ENCODE measurements at places on chromosomes 7 and 10.

DNA sequence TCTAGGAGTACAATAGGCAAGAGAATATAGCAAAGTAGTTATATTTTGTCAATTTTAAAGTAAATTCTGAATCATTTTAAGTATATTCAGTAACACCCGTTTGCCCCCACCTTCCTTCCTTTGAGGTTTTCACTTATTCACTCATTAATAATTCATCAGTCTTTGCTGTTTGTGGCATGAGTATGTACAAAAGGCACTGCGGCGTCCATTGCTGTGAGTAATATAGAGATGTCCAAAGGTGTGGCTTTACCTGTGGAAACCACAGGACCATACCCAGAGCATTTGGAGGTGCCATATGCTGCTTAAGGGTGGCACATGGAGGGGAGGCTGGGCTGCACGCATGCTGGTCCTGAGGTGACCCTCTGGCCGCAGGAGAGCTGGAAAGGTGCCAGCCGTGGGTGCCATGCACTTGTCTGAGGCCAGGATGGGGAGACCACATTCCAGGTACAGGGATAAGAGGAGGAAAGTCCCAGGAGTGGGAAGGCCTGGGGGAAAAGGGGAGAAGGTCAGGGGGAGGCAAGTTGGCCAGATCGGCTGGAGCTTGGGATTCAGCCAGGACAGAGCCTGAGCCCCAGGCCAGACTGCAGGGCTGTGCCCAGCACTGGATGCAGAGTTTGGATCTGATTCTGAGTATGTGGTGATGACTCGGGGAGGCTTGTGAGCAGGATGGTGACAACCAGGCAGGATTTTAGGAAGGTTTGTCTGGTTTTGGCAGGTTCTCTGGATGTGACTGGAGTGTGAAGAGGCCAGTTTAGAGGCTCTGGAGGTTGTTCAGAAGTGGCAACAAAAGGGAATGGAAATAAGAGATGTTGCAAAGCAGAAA is 223.4 kb downstream of the MGMT start:
- DNase-seq = no peak

GRCh38 chr7:101527844-101528667 is 101.0 kb downstream of the MYL10 start:
- DNase-seq = no peak

DNA sequence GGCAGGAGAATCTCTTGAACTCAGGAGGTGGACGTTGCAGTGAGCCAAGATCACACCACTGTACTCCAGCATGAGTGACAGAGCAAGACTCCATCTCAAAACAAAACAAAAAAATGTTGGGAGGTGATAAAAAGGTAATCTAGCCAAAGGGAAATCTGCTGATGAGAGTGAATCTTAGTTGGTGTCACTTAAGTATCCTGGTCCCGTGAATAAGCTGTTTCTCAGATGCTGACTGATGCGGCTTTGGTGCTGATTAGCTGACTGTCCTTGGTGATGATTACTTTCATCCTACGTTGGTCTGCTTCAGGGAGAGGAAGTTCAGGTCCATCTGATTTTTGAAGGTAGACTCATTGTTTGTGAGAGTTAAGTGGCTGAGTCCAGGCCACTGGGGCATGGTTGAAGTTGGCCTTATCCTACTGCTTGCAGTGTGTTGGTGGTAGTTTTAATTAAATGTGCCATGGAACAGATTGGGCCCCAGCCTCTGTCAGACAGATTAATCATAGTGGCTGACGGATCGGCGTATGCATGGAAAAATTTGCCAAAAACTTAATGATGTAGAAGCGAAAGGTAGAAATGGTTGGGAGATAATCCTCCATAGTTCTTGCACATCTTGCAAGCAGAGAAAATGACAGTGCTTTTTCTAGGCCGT is 17.4 kb upstream of the TMEM236 start:
- no peak for DNase-seq

DNA sequence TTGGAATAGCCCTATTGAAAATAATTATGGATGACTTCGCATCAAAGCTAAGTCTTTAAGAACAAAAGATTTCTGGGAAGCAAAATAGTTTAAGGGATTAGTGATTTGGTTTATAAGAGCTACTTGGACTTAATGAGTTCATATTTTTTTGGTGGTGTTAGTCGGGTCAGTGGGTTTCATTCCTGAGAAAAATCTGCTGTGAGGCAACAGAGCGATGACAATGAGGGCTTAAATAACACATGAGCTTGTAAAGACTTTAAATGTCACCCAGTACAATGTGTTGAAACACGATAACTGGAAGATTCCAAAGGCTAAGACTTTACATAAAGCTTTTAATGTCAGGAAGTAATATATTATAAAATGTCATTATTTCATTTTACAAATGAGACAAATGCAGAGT is 178.8 kb downstream of the ARL4A start:
- DNase-seq = no peak

DNA sequence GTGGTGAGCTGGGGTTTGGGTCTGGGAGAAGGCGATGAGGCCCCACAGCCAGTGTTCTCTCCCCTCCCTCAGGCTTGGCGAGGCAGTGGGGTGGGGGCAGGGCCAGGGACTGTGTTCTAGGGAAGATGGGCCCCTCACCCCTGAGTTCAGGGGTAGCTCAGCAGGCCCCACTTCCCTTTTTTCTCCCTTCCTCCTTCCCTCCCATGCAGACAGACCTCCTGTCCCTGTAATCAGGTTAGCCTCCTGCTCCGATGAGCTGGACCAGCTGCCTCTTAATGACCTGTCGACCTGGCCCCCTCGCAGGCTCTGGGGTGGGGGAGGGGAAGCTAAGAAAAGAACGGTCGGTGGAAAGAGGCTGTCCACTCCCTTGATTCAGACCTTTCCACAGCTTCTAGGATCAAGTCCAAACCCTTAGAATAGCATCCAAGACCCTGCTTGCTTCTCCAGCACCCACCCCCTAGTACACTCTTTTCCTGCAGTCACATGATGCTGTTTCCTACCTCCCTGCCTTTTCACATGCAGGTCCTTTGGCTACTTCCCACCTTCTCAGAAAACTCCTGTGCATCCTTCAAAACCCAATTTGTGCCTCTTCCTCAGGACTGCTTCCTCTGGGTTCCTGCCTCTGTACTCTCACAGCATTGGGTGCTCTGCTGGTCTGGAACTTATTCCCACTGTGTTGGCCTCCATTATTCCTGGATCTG is 64.1 kb downstream of the ZMIZ1 start:
- no peak for DNase-seq

DNA sequence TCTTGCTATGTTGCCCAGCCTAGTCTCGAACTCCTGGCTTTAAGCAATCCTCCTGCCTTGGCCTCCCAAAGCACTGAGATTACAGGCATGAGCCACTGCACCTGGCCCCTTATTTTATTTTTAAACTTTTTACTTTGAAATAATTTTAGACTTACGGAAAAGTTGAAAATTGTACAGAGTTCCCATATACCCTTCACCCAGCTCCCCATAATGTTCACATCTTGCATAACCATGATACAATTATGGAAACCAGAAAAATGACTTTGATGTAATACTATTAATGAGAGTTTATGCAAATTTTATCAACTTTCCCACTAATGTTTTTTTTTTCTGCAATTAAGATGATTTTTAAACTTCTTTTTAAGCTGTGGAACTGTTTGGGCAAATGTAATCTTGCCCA is 58.3 kb downstream of the CDH23 start:
- no peak for DNase-seq

GRCh38 chr10:6349846-6350535 is 147.3 kb downstream of the PFKFB3 start:
- DNase-seq = no peak

- no peak for DNase-seq
Observed at GRCh38 chr7:80732630-80733029, 94.2 kb downstream of the CD36 start.

GRCh38 chr10:25226775-25227682 is 52.2 kb downstream of the GPR158 start:
- no peak for DNase-seq

DNA sequence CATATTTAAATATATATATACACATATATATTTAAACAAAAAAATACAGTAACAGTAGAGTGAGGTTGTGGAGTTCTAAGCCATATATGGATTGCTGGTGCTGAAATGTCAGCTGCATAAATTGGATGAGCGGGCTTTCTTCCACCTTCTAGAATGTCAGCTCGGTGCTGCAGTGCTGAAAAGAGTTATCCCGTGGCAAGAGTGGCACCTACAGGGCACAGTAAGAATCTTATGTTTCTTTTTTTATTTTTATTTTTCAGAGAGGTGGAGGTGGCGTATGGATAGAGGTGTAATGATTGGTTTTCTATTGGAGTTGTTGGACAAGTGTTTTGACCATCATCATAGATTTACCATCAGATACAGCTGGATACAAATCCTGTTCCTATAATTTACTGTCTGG is 86.2 kb upstream of the DYNC1I1 start:
- peak; percentile 41 for DNase-seq

DNA sequence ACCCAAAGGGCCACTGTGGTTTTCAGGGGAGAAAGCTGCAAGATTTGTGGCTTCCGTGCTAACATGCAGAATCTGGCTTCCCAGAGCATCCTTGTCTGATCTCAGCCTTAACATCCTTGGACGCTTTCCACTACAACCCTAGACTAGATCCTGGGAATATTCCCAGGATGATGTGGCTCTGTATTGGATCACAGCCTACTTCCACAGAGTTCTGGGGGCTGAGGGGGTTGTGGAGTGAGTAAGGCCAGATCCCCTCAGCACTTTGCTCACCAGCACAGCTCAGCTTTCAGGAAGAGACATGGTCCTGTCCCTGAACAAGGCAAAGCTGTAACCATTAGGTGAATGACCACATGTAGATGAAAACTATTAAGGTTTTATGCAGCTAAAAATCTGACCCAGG is 241.3 kb upstream of the MYO3A start:
- DNase-seq = no peak

DNA sequence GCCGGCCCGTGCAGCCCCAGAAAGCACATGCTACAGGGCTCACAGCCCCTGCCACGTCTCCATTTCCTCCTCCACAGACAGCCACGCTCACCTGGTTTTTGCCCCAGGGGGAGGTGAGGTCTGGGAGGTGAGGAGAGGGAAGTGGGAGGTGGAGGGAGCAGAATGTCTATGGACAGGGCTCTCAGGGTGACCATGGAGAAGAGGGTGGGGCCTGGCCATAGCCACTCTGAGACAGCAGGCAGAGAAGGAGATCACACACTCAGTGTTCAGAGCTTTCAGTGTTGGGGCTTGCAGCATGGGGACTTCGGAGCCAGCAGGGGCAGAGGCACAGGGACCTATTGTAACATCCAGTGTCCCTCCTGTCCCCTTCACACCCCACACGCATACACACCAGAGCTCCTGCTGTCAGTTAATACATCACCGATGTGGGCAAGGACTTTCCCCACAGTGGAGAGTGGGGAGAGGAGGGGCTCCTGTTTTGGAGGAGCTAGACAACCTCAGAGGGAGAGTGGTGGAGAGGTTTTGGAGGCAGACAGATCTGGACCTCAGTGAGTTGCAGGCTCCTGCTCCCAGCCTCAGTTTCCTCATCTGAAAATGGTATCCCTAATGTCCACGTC is 14.4 kb downstream of the WDFY4 start:
- DNase-seq = no peak

GRCh38 chr7:99422625-99423024 is 13.9 kb downstream of the BUD31 start:
- DNase-seq = no peak

DNA sequence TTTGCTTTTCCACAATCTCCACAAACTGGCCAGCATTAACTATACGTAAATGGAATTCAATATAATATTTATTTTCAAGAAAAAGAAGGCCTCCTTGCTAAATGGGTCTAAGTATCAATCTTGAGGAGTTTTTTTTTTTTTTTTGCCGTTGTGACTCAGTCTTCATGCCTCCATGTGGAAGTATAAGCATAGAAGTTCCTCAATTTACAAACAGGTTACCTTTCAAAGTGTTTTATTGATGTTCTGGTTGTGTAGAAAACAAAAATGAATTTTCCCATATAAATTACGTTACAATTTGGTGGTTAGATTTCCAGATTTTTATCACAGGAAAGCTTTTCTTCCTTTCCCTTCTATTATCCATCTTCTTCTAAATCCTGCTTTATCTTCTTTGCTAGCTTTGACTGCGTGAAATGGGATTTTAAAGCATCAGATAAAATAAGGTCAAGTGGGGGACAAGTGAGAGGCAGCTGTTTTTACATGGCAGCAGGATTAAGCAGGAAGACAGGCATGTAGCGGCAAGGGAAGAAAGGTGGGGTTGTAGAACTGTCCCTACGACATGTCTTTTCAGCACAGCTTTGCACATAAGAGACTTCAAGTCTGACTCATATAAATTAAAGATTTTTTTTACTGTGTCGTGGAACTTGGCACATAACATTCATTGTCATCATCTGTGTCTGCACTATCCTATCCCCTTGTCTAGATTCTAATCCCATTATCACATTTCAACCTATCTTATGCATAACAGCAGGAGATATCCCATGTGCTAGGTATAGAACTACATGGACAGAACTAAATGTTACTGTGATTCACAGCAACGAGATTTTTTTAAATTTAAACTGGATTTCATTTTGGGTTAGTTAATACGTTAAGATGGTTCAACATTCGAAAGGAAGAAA is 135.3 kb upstream of the FAM3C start:
- no peak for DNase-seq

- no peak for DNase-seq
Observed at GRCh38 chr10:126955934-126956711, 50.9 kb downstream of the DOCK1 start.

DNA sequence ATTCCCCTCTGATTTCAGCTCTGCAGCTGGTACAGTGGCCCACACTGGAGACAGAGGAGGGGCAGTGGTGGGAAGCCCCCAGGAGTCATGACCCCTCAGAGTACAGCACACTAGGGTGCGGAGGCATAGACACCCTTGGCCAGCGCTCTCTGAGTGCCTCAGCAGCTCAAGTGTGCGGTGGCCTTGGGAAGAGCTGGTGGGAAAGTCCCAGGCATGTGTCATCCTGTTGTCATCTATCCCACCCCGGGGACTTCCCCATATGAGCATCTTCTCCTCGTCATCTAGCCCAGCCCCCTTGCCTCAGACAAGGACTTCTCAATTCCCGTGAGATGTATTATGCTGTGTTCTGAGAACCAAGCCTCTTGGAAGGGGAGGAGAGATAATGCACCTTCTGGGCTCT is 15.6 kb upstream of the PPIF start:
- no peak for DNase-seq

- DNase-seq = no peak
Observed at GRCh38 chr10:37289833-37290464, 164.6 kb downstream of the ANKRD30A start.

GRCh38 chr10:84626397-84627087 is 298.2 kb downstream of the CCSER2 start:
- DNase-seq = no peak

DNA sequence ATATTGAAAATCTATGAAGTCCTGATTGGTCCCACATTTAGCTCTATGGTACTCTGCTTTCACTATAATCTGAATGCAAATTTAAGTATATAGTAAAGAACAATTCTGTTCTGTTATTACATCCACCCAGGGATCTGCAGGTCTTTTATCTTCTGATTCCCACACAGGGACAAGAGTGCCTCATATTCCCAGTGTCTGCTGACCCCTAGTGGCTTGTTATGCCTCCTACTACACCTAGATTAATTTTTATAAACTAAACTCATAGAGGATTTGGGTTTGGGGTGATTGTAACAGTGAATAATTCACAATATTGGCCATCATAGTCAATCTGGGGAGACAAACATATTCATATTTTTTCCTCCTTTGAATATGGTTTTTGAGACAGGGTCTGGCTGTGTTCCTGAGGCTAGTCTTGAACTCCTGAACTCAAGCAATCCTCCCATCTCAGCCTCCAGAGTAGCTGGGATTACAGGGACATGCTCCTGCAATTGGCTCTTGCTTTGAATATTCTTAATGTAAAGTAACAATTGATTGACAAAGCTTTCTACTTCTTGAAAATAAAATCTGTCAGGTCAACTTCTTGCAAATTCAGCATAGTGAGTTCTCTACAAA is 282.1 kb downstream of the KCND2 start:
- peak; percentile 47 for DNase-seq

GRCh38 chr7:42753367-42753766 is 158.5 kb downstream of the C7orf25 start:
- no peak for DNase-seq

Measured in PC-9 (cell line).